ENCODE measurements at places on chromosomes 7 and 10.

DNA sequence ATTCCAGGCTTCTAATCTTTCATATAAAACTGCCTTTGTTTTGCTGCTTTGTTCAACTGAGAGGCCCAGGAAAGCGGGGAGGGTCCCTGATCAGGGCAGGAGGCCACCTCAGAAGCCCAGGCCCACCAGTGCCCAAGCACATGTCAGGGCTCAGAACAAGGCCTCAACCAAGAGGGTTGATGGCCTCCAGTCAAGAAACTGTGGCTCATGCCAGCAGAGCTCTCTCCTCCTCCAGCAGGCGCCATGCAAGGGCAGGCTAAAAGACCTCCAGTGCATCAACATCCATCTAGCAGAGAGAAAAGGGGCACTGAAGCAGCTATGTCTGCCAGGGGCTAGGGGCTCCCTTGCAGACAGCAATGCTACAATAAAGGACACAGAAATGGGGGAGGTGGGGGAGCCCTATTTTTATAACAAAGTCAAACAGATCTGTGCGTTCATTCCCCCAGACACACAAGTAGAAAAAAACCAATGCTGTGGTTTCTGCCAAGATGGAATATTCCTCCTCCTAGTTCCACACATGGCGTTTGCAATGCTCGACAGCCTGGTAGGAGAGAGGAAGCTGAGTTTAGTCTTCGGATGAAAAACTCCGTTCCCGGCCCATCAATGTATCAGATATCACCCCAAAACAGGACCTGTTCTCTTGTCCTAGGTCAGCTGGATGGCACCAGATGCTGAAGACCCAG is 34.0 kb downstream of the PSAP start:
- no peak for DNase-seq

GRCh38 chr10:31374146-31374696 is 55.2 kb downstream of the ZEB1 start:
- no peak for DNase-seq

- DNase-seq, result no peak
These were observed 117.3 kb upstream of the ZNF438 start for GRCh38 chr10:31148951-31149350.

DNA sequence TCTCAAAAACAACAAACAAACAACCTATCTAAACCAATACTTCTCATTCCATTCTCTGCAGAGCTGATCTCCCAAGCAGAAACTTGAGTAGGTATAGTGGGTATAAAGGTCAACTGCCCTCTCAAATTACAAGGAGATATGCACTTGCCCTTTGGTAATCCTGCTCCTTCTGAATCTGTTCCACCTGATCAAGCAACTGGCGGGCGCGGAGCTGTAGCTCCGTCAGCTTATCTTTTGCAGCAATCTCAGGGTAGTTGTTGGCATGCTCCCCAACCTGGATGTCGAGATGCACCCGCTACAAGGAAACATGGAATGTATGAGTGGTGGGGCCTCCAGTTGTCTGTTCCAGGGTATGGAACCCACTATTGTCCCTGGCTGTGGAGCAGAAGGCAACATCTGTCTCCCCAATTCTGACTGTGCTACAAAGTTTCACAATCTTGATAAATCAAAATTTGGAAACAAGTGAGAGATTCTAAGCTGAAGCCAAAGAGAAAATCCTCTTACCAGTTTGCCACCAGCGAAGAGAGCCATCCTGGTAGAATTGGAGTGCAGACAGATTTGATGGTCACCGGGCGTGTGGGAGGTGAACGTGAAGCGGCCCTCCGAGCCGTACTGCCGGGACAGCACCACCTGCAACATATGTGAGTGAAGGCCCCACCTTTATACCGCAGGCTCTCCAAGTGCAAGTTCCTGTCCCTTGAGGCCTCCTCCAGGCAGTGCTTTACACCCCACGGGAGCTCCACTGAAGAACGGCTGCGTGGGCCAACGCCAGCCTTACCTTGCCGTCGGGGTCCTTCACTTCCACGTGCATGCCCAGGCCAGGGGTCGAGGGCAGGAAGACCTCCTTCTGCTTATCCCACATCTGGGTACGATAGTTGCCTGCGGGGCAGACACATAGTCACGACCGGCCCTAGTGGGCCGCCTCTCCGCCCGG is 819 bp downstream of the TMED4 start:
- peak; percentile 24 for DNase-seq

GRCh38 chr10:9613338-9614075 is 1404.2 kb upstream of the CELF2 start:
- no peak for DNase-seq
